ENCODE measurements at places on chromosomes 3 and 15.

DNA sequence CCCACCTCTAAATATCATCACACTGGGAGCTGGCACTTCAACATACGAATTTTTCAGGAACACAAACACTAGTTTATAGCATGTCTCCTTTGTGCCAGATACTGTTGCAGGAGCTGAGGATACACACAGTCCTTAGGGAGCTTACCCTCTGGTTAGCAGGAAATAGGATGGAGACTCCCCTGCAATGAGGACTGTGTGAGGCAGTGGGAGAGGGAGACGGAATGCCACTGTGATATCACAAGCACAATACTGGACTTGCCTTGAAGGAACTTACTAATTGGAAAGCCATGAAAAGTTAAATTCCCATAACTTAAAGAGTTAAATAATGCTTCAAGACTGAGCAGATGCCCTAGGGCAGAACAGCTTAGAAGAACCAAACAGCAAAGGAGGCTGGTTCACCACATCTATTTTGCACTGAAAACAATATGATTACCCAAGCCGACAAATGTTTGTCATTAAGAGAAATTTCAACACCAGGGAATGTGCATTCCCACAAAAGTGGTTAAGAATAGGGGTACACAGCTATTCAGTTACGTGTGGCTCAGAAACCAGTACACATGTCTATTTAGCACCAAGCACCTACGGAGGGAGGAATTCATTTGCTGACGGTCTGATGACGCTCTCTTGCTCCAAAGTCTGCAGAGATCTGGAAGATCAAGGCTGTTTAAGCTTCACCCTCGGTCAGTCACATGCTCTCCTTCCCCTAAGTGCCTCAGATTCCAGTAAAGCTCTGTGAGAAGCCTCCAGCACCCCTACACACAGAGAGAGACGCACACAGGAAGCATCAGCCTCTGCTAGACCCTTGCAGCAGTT, 5.2 kb downstream of the TBC1D2B start:
- no peak for DNase-seq

DNA sequence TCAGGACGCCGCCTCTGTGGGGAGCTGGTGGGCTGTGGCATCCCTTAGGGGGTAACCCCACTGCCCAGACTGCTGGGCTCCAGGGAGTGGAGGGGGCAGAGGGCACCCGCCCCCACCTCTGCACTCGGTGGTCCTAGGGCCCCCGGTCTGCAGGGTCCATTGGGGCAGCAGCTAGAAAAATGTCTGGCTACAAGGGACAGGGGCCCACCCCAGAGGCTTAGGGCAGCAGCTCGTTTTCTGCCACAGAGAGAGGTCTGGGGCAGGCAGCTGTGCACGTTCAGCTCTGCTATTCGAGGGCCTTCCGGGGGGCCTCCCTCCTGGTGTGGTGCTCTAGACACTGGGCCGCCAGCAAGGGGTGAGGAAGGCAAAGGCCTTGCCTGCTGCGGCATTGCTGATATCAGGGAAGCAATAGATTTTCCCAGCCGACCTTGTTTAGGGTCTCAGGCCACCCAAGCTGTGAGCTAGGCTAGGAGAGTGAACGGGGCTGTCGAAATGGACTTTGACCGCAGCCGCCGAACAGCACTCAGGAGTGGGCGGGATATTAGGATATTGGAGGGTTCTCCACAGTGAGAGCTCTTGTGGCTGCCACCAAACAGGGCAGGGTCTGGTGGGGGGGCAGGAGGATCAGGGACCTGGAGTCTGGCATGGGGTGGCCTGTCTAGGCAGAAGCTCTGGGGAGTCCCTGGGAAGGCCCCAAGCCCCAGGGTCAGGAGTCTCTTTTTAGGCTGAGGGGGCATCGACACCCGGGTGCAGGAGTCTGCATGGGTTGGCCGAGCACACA, 61.4 kb upstream of the KLF13 start:
- DNase-seq = no peak

DNA sequence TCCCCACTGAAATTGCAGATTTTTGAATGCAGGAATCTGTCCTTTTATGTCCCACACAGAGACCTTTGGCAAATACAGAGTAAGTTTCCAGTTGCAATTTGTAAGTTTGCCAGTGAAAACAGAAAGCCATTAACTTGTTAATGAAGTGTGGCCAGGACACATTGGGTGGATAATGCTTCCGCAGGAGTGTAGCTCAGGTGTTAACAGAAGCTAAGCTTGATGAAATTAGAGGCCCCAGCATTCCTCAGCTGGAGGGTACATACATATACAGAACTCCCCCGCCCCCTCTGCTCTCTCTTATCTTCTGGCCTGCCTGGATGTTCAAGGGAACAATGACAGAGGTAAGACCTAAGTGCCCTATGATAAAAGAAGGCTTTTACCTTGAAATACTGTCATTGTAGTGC, 8.1 kb upstream of the LRRC2 start:
- no peak for DNase-seq

DNA sequence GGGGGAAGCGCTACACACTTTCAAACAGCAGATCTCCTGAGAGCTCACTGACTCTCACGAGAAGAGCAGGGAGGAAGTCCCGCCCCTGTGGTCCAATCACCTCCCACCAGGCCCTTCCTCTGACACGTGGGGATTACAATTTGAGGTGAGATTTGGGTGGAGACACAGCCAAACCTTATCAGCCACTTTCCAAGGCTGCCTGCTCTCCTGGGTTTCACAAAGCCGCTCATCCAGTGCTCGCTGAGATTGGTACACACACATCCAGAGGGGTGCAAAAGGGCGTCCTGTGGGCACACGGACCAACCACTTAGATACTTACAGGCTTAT, 23.1 kb downstream of the XXYLT1 start:
- no peak for DNase-seq

DNA sequence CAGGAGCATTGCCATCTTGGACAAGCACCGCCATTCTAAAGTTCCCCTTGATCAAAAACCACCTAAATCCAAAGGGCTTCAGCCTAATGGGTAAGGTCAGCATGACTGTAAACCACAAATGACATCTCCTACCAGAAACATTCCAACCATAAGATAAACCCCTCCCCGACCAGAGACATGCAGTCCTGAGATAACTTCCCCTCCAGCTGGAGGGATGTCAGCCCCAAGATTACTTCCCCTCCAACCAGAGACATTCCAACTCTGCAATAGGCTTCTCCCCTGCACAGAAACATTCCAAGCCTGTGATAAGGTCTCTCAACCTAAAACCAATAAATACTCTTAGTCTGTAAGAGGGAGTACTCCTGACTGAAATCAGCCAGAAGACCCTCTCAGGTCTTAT, 62.7 kb upstream of the DNAJC19 start:
- DNase-seq = no peak

DNA sequence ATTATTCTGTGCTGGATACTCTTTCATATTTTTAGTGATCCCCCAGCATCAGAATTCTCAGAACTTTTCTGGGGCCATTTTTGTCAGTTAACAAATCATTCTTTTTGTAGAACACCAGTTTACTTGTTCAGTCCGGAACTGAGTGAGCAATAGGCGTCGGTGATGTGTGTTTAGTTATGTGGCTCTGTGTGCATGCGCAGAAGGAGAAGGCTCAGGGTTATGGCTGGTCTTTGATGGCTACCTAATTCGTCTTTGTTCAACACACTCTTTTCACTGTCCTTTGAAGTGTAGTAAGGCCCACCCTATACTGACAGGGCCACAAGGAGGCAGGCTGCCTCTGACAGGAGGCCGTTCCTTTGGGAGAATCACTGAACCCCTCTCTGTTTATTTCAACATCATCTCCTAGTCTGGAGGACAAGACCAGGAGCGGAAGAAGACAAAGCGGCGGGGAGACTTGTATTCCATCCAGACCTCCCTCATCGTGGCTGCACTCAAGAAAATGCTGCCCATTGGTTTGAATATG, 158.2 kb upstream of the CHRM5 start:
- no peak for DNase-seq

GRCh38 chr3:63753567-63753966, 65.5 kb upstream of the C3orf49 start:
- no peak for DNase-seq

GRCh38 chr3:179720196-179720595, 67.4 kb downstream of the USP13 start:
- DNase-seq = no peak

DNA sequence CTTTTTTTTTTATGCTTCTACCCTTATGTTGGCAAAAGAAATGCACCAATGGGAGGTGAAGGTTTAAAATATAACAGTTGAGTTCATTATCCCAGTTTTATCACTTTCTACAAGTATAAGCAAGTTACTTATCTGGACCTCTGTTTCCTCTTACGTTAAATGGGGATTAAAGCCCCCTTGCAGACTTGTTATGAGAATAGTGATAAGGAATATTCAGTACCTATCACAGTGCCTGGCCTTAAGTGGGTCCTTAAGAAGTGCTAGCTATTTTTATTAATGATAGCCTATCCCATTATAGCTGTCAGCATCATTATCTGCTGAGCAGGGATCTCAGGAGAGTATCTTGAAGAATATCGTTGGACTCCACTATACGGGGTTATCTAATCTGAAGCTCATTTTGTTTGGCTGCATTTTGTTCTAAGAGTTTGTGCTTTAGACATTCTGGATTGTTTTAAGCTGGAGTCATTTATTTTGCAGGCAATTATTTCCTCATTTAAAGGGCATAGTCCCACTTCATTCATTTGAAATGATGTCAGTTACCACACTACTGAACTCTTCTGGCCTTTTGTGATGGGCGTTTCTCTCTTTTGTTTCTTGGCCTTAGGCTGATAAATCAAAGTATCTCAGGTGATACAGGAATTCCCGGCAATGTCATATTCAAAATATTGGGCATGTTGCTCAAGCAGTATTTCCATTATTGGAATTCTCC, 28.8 kb downstream of the RAB8B start:
- DNase-seq = no peak

DNA sequence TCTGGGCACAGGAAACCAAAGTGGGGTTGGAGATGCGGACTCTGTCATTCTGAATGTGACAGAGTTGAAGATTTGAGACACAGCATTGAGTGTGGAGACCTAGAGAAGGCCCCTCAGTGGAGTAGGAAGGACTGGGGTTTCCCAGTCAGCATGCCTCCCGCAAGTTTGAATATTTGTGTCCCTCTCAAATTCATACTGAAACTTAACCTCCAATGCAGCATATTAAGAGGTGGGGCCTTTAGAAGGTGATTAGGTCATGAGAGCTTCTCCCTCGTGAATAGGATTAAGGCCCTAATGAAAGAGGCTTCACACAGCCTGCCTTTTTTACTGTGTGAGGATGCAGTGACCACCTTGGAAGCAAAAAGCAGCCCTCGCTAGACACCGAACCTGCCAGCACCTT, 8.0 kb downstream of the HDDC3 start:
- DNase-seq = peak; percentile 36

- no peak for DNase-seq
Measured at GRCh38 chr3:18898911-18899310, 249.4 kb upstream of the KCNH8 start.

GRCh38 chr3:31384117-31384516, 148.6 kb upstream of the STT3B start:
- DNase-seq = no peak
